ENCODE measurements at places on chromosomes 16 and 17. TPM values are rescaled to one million over a fixed set of nuclear protein-coding genes. Genes with fewer than 3 reads are reported as not detected.

The SMIM36 gene
- not detected for total RNA-seq

The TK1 gene
- total RNA-seq, result 22.1 TPM

The NR1D1 gene
- 6.1 TPM for total RNA-seq

The KRT9 gene
- not detected for total RNA-seq

The DNAI2 gene
- total RNA-seq, result not detected

The FBXO31 gene
- total RNA-seq, result 111 TPM

The TANGO6 gene
- total RNA-seq, result 21.3 TPM
